NAMALWA (cell line): ENCODE measurements at places on chromosomes 5 and 9.

DNA sequence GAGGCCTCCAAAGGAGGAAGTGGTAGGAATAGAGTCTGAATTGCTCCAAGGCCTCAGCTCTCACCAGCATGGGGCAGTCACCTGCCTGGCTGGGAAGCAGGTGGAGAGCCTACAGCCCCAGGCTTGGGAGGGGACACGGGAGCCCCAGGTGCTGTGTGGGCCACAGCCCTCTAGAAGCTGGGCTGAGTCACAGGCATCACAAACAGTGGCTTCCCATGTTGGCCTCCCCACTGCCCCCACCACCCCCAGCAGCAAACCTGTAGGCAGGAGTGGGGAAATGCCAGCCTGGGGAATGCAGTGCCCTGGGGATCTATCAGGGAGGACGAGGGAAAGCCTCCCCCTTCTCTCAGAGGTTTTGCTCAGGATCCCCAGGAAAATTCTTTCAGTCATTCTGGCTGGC is 309.6 kb downstream of the SLIT3 start:
- no peak for DNase-seq

DNA sequence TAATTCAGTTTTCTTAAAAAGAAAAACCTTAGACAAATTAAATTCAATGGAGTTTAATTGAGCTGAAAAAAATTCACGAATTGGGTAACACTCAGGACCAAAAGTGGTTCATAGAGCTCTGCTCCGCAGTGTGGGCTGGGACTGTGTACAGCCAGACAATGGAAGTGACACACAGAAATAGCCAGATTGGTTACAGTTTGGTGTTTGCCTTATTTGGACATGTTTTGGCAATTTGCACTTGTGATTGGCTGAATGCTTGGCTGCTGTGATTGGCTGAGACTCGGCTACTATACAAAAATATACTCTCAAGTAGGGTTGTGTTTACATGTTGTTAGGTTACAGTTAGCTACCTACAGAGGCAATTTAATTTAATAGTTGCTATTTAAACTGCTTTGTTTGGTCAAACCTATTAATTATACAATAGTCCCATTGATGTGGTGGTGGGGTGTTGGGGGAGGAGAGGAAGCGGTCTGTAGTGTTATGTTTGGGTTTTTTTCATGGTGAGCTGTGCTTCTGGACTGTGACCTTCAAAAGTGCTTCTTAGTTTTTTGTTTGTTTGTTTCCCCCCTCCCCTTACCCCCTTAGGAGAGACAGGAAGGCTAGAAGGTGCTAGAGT is 95.2 kb downstream of the CNTLN start:
- DNase-seq = no peak

DNA sequence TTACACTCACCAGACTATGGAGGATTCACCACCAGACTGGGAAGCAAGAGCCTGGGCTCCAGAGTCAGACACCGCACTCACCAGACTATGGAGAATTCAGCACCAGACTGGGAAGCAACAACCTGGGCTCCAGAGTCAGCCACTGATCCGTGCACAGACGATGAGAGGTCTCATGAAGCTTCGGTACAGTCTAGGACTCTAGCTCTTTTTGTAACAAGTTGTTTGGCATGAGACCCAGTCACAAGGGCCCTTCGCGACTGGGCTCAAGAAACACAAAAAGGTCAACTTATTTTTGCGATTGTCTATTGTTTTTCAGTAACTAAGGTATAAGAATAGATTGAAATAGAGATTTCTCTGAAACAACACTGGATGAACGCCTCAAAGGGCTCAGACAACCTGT is 192.7 kb upstream of the ADAMTSL1 start:
- no peak for DNase-seq

- no peak for DNase-seq
Observed at GRCh38 chr5:61313960-61314681, 17.9 kb upstream of the ZSWIM6 start.

- DNase-seq = no peak
Observed at GRCh38 chr5:128015978-128016377, 67.6 kb upstream of the SLC12A2 start.

- no peak for DNase-seq
Observed at GRCh38 chr5:78907255-78907891, 77.7 kb downstream of the ARSB start.

- no peak for DNase-seq
Observed at GRCh38 chr5:142874540-142874939, 104.4 kb downstream of the ARHGAP26 start.

- no peak for DNase-seq
Observed at GRCh38 chr5:12780536-12780935, 876.3 kb upstream of the CTNND2 start.
